ENCODE measurements at places on chromosomes 3 and 15.
A peak's percentile ranks its signal among the peaks of the same experiment; 100 is the strongest.

- no peak for DNase-seq
Observed at GRCh38 chr3:24506966-24507775, 12.5 kb upstream of the THRB start.

DNA sequence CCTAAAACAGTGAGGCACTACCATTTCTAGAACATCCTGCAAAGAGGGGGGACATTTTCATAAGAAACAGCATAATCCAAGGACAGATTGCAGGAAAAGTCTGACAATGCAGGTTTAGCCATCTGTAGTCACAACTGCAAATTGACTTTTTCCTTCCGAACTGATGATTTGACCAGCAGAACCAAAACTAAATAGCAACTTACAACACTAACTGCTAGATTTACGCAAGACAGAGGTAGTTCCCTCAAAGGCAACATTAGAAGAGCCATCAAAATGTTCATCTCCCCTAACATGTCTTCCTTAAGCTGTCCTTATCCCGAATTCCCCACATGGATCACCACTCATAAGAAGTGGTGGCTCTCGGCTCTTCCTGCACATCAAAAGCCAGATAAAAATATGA, 129.6 kb downstream of the GADL1 start:
- DNase-seq: no peak

- DNase-seq: no peak
Observed at GRCh38 chr3:126245811-126246727, 65.7 kb upstream of the ALDH1L1 start.

DNA sequence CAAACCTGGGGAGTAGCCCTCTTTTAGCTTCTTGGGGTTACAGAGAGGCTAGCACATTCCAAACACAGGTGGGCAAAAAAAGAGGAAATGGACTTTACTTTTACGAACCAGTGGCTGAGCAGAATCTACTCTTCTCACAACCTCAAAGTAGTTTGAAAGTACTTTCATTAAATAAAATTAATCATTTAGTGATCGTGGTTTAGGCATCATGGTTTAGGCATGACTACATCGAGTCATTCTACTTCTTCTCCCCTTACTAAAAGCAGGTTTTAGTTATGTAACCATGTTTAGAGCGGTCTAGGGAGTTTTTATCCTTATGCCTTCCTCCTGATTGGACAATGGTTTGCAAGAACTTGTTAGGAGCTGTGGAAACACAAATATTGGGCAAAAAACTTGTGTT, 2.5 kb upstream of the GREM1 start:
- DNase-seq: peak; percentile 48

DNA sequence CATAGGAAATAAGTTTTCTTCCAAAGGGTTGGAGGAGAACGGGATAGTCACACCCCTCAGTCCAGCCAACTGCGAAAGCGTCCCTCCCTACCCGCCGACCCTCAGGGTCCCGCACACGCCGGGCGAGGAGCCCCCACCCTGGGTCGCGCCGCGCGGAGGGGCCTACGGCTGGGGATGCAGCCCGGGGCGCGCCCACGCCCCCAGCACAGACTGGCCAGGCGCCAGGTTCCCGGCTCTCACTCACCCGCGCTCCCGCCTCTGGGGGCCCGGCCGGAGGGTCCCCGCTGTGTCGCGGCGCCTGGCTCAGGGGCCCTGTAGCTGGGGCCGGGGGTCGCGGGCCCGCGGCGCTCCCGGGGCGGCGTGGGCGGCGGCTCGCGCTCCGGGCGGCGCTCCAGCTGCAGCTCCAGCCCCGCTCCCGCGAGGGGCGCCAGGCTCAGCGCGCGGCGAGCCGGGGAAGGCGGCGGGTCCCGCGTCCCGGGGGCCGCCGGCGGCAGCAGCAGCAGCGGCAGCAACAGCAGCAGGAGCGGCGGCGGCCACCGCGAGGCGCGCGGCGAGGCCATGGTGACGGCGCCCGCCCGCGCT, 375 bp downstream of the HEG1 start:
- DNase-seq: no peak

DNA sequence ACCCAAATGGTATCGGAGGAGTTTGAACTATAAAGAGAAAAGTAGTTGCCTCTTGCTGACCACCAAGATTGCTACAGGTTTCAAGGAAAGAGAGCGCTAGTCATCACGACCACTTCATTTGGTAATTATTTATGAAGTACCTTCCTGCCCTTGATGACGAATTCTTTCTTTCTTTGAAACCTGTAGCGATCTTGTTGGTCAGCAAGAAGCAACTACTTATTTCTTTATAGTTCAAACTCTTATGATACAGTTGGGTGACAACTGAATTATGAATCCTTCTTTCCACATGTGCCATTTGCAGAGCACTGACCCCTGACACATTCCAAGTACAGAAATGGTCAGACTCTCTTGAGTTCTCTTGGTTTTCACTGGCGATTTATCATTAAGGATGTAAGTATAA, 46.8 kb downstream of the THRB start:
- DNase-seq: no peak

DNA sequence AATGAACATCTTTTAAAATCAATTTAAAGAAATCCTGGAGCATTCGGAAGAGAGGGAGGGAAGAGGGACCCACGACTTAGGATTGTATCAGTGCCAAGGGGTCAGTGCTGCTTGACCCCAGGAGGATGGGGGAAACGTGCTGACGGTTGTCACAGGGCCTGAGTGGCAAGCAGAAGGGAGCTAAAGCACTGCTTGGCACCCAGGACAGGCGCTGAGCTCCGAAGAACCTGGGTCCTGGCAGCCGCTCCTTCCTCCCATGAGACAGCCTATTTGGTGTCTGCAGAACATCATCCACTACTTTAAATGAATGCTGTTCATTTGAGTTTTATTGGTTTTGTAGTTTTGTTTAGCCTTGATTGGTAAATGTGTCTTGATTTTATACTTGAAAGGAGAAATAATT, 54.5 kb downstream of the RGMA start:
- no peak for DNase-seq

Data from non-pigmented ciliary epithelial cell (primary cell).